ENCODE measurements at places on chromosomes 1 and 21. TPM values are rescaled to one million over a fixed set of nuclear protein-coding genes. Genes with fewer than 3 reads are reported as not detected.

HTR1D gene
- total RNA-seq, result not detected

ELOA gene
- total RNA-seq, result 55.2 TPM

RASAL2 gene
- not detected for total RNA-seq

TFF3 gene
- total RNA-seq, result not detected

S100A5 gene
- total RNA-seq, result 1.3 TPM

CASQ2 gene
- total RNA-seq, result not detected

KCNJ15 gene
- total RNA-seq, result 1.7 TPM

CGN gene
- 0.91 TPM for total RNA-seq

CD1E gene
- total RNA-seq, result not detected

GLMN gene
- 29.7 TPM for total RNA-seq

ADARB1 gene
- 25.9 TPM for total RNA-seq

TMPRSS15 gene
- not detected for total RNA-seq

ATXN7L2 gene
- 17.4 TPM for total RNA-seq

RNF2 gene
- 24.4 TPM for total RNA-seq

SEMA4A gene
- total RNA-seq, result 9.0 TPM

TSPEAR gene
- not detected for total RNA-seq

KLHDC9 gene
- total RNA-seq, result not detected

SLC30A2 gene
- not detected for total RNA-seq

JMJD4 gene
- 37.5 TPM for total RNA-seq

ERICH3 gene
- not detected for total RNA-seq

AK5 gene
- total RNA-seq, result 0.39 TPM

VCAM1 gene
- 0.10 TPM for total RNA-seq

C1orf210 gene
- not detected for total RNA-seq

OR2L2 gene
- total RNA-seq, result 0.08 TPM

NIPAL3 gene
- 22.7 TPM for total RNA-seq

FGR gene
- total RNA-seq, result 0.21 TPM

BTF3L4 gene
- 44.9 TPM for total RNA-seq

CADM3 gene
- not detected for total RNA-seq

GUCA2A gene
- total RNA-seq, result not detected

Measured in activated T-helper 1 cell treated with anti-CD3 and anti-CD28 coated beads, Interleukin-12 subunit alpha, Interleukin-12 subunit beta, Interleukin-2, Interleukin-4 antibody, amounts not matched to agents 30 ng/mL and 10 ng/mL and 1 ng/mL, durations not matched to agents 14 hours and 24 hours and 36 hours (primary cell).